ENCODE measurements at places on chromosomes 12 and 14.
A peak's percentile ranks its signal among the peaks of the same experiment; 100 is the strongest.

DNA sequence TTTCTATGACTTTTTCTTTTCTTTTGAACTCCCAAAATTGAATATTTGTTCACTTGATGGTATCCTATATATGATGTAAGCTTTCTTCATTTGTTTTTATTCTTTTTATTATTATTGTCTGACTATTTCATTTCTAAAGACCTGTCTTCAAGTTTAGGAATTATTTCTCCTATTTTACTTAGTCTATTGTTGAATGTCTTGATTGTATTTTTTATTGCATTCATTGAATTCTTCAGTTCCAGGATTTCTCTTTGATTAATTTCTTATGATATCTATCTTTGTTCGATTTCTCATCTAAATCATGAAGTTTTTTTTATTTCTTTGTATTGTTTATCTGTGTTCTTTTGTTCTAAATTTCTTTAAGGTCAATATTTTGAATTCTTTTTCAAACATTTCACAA is 238.8 kb downstream of the TTC6 start:
- no peak for DNase-seq

- DNase-seq: peak; percentile 78
These were observed 5.2 kb upstream of the HSP90B1 start for GRCh38 chr12:103924761-103925641.

DNA sequence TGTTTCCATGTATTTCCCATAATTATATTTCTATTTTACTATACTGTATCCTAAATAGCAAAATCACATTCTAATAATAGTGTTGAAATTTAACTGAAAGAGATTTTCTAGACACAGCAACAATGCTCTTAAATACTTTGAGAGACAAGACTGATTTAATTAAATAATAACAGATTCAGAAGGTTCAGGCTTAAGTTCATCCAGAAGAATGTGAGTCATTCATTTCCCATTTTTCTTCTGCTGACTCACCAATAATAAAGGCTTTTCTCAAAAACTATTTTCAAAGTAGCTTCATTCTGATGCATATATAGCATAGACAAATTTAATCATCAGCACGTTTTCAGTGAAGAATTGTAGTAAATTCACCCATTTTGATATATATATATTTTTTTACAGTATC is 481.4 kb downstream of the MDGA2 start:
- peak; percentile 44 for DNase-seq

DNA sequence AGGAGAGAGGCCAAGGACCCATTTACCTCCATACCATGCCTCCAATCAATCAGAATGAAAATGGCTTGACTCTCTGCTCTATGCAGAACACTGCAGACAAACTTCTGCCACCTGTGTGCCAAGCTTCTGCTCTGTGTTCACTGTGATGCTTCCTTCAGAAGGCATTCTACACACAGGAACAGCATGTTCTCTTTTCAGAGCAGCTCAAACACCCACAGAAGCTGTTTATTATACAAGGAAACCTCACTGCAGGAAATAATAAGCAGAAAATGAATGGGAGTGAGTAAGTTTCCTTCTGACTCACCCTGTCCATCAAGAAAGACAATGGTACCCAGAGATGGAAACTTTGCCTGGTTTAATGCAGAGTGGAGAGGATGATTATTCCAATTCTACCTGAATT is 2.4 kb upstream of the ESR2 start:
- no peak for DNase-seq

- no peak for DNase-seq
These were observed 18.7 kb downstream of the SSTR1 start for GRCh38 chr14:38226366-38226765.

GRCh38 chr12:2151391-2151790 is 98.6 kb downstream of the CACNA1C start:
- no peak for DNase-seq

DNA sequence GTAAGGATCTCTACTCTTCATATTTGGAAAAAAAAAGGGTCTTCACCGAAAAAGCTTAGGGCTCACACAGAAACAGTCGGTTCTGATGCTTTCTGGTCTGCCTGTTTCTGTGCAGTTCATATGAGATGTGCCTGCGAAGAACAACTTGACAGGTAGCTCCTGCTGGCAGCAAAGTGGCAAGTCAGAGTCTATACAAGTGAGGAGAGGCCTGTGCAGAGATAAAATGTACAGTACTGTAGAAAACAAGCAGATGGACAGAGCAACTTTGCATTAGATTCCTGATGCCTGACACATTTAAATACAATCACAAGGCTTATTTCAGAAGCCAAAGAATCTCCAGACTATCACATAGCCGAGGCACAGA is 936.0 kb downstream of the DIO2 start:
- no peak for DNase-seq

GRCh38 chr12:47817272-47818006 is 2.3 kb downstream of the HDAC7 start:
- peak; percentile 68 for DNase-seq

DNA sequence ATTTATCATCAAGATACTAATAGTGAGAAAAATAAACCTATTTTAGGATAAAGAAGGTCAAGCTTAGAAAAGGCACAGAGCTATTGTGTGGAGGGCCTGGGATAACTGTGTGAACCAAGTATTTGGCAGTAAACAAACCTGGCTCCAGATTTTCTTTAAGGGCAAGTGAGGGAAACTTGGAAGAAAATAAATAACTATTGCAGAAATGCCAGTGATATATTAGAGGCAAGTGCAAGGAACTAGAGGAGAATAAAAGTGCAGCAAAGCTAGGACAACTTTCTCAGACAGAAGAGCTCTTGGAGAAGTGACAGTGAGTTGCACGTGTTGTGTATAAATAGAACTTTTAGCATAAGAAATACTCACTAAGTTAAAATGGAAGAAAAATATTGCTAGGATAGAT is 83.7 kb downstream of the PRKD1 start:
- no peak for DNase-seq

DNA sequence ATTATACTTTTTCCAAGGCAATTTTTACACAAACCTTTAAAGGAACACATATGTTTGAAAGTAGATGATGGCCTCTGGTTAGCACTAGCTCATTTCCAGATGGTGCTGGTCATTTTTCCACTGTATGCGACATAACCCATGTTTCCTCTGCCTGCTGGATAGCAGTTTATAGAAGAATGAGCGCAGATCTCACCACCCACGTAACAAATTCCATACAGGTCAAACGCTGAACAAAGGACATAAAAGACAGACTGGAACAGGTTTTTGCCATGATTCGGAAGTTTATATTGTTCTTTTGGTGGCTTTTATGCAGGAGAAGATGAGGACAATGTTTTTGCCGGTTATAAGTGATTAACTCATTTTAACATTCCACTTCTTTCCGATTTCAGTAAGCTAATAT is 30.7 kb downstream of the PPP1R36 start:
- peak; percentile 9 for DNase-seq

GRCh38 chr14:32200368-32201192 is 1.3 kb upstream of the RNU6-7 start:
- no peak for DNase-seq

- DNase-seq: no peak
These were observed 59.5 kb upstream of the CHGA start for GRCh38 chr14:92863286-92864080.

DNA sequence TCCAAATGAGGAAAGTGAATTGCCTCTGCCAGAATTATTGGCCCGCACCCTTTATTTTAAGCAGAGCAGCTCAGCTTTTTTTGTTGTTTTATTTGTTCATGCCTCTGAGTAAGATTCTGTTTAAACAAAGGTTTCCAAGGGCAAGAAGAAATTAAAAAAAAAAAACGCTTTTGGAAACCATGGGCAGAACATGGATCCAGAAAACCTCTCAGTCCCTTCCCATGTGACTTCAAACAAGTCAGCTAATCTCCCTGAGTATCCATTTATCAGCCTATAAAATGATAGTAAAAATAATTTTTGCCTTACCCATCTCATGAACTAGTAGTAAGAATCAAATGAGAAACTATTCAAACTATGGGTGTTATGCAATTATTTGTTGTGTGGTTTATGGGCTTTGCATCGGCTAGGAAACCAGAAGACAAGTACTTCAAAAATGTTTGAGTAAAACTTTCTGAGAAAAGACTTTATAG is 27.6 kb downstream of the KITLG start:
- DNase-seq: peak; percentile 71

DNA sequence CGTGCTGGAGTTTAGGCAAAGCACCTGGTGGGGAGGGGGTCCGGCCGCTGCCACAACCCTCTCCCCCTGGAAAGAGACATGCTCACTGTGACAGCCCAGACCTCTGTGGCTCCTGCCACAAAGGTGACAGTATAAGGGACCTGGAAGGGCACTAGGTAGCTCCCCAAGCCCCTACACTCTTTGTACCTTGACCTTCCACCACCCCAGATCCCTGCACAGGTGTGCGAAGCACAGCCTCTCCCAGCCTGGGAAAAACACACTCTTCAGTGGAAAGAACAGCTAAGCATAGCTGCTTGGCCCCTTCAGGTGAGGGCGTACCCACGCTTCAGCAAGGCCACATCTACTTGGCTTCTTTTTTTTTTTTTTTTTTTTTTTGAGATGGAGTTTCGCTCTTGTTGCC is 4.9 kb upstream of the PLA2G1B start:
- DNase-seq: no peak

DNA sequence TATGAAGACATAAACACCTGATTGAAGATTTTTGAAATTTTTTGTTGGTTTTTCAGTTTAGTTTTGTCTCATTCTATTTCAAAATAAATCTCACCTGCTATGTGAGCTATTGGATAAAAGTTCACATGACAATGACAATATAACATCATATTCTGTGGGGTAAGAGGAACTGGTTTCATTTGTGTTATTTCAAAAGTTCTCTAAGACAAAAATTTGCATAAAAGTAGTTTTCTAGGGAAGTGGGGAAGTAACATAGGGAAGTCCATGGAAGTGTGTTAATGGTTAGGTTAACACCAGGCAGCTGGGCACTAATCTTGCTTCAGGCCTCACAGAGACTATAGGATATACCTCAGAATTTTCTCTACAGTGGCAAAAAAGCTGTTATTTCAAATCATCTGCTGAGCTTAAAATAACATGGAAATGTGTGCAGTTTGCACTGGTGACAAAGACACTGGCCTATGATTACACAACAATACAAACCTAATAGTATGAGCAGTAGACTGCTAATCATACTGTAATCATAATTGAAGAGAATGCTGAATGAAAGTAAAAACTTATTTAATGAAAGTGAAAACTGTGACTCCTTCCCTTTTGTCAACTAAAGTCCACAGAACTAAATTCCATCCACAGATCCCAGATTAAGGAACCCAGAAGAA is 710.6 kb upstream of the TMEM132C start:
- peak; percentile 41 for DNase-seq

DNA sequence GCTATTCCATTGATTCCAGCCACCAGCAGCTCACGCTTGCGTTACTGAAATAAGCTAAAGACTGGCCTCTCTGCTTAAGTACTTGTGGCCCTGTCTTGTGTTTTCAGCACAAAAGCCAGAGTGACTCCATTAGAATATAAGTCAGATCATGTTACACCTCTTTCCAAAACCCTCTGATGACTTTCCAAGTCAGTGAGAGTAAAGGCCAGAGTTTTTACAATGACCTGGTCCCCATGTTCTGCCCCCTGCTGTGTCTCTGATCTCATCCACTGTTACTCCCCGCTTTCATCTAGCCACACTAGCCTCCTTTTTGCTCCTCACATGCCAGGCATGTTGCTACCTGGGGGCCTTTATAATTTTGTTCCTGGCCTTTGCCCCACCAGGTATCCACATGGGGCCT is 6.9 kb upstream of the CKAP4 start:
- DNase-seq: no peak

GRCh38 chr14:57834001-57834598 is 31.8 kb downstream of the SLC35F4 start:
- peak; percentile 18 for DNase-seq

GRCh38 chr14:83912032-83912642 is 1617.8 kb upstream of the FLRT2 start:
- no peak for DNase-seq

- peak; percentile 69 for DNase-seq
These were observed 49.8 kb upstream of the USP15 start for GRCh38 chr12:62210422-62210821.

GRCh38 chr12:46579474-46579873 is 206.9 kb upstream of the SLC38A2 start:
- no peak for DNase-seq

DNA sequence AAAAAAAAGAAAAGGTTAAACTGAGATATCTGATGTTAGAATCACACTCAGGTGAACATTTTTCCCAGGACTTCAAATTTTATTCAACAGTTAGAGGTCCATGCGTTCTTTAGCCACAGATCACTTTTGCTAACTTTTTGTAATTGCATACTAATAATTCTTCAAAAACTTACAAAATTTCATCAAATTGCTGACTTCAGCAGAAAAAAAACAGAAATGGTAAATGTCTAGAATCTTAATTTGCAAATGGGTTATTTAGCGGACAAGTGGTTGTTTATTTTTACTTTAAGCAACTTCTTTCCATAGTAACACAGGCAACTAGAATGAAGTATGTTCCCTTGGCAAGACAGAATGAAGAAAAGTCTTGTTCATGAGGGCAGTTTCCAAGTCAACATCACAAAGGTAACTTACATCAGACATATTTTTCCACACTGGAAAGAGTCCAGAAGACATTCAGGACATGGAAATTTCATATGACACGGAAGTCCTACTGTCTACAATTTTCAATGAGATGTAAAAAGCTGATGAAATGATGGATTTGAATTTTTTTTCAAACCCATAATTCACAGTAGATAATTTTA is 62.5 kb upstream of the SOX5 start:
- no peak for DNase-seq

DNA sequence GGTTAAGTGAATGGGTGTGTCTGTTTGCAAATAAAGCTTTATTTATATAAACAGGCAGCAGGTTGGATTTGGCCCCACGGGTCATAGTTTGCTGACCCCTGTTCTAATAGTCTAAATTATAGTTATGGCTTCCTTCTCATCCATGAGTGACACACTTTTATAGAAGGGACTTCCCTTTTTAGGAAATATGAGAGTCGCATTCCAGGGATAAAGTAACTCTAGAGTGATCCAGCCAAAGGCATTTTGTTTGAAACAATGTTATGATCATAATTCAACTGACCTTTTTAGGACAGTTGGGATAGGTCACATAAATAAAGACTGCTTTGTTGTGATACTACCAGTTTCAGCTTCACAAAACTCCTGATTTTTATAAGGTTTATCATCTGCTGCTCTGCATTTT is 87.9 kb downstream of the ALX1 start:
- DNase-seq: no peak

- DNase-seq: peak; percentile 95
These were observed 208.8 kb upstream of the EEA1 start for GRCh38 chr12:93137656-93138612.

- DNase-seq: no peak
These were observed 67.9 kb upstream of the LIN7A start for GRCh38 chr12:81005606-81006005.

GRCh38 chr14:69042787-69043444 is 63.8 kb upstream of the ACTN1 start:
- DNase-seq: no peak

- DNase-seq: peak; percentile 91
These were observed 35.2 kb downstream of the SLC8B1 start for GRCh38 chr12:113299619-113300237.

GRCh38 chr12:128424931-128425431 is 158.0 kb downstream of the TMEM132C start:
- no peak for DNase-seq

Data from GM23248 (cell line).